ENCODE measurements at places on chromosomes 3 and 15.

DNA sequence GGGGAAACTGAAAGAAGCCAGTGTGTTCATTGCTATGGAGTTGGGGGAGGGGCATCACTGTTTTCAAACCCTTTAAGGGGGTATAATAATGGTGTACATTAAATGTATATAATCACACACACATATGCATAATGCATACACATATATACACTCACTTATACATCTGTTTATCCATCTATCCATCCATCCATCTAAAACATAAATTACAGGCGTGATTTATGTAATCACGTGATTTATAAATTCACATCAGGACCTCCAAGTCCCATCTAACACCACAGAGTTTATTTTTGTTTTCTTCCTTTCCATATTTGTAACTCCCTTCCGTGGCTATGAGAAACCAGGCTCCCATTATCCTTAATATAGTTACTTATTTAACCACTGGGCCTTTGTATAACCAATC is 39.8 kb downstream of the GRAMD1C start:
- no peak for DNase-seq

GRCh38 chr15:67821784-67822440 is 3.4 kb upstream of the SKOR1 start:
- DNase-seq: no peak

DNA sequence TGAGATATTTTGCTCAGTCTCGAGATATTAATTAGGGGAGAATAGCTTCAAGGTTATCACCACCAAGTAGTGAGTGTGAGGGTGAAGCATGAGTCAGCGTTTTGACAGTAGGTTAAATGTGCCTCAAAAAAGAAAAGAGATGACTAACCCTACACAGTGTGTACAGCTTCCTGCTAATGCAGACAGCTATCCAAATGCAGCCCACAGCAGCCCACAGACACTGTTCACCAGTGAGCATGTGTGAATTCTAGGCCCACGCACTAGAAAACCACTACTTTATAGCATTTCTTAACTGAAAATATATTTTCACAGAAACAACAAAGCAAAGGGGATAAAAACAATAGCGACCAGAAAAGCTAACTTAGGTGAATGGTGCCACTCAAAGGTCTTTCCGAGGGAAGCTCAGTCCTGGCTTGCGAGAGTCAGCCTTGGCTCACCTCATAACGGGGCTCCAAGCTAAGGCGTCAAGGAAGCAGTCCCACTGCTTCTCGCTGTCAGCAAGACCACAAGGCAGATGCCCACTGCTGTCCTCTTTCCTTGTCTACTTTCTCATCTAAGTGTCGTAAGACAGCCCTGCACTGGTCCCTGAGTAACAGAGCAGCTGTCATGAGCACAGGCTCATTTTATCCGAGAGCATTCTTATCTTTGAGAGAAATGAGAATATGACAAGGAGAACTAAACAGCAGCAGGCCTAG is 47.6 kb downstream of the TXNRD3 start:
- DNase-seq: peak; percentile 42

GRCh38 chr15:66721501-66721937 is 19.5 kb downstream of the SMAD6 start:
- DNase-seq: no peak

DNA sequence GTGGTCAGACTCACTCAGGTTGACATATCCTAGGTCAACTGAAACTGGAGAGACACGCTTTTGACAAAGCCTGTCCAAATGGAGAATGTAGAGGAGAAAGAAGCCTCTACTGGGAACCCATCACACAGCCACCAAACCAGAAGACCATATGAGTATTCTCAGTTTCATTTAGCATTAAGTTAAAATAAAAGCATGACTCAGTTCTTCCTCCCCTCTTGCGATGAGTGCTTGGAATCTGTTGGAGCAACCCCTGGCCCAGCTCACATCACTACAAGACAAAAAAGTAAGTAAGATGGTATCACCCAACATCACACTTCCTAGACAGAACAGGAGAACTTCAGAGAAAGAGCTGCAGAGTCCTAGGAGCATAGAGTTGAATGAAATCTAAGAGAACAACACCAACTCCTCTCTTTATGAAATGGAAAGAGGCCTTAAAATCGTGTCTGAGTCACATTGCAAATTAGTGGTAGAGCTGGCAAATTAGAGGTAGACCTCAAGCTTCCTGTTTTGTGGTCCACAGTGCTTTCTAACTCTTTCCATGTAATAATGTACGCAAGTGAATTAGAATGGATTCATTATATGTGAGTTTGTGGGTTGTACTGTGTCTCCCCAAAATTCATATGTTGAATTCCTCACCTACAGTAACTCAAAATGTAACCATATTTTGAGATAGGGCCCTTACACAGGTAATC is 51.2 kb downstream of the FGF12 start:
- DNase-seq: peak; percentile 49

DNA sequence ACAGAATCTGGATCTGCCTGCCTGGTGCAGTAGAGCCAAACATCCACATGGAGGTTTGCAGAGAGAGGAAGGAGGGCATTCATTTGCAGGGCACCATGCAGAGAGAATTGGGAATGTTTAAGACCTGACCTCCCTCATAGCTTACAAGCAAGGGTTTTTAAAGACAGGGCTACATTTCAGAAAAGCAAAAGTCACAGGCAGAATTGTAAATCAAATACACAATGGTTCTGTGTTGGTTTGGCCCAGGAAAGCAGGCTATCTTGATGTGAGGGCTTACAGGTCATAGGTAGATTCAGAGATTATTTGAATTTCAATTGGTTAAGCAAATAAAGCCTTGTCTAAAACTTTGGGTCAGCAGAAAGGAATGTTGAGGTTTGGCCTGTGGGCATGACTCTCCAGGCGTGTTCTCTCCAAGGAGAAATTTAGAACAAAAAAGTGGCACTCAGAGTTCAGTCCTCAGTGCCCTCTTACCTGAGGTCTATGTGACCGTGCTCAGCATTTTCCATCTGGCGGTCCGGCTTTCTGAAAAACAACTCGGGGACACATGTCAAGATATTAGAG is 91.5 kb downstream of the CD47 start:
- DNase-seq: no peak

DNA sequence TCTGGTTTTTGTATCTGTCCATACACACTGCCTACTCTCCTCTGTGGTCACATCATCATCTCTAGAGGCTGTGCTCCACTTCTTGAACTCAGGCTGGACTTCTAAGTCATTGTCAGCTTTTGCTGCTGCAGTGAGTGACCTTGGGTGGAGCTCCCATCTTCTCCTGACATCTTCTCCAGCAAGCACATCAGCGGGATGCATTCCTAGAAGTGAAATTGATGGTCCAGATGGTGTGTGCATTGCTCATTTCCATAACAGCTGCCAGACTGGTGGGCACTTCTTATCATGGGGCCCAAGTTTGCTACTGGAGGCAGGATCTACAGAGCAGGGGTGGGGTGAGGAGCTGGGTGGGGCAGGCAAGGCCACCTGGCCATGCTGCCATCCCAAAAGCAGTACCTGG is 109.9 kb downstream of the DNAJB8 start:
- no peak for DNase-seq

GRCh38 chr15:47326410-47327333 is 390.6 kb upstream of the SEMA6D start:
- DNase-seq: no peak

GRCh38 chr3:54963641-54964040 is 35.8 kb upstream of the LRTM1 start:
- DNase-seq: no peak

- no peak for DNase-seq
Observed at GRCh38 chr3:173058229-173058628, 82.8 kb downstream of the SPATA16 start.

DNA sequence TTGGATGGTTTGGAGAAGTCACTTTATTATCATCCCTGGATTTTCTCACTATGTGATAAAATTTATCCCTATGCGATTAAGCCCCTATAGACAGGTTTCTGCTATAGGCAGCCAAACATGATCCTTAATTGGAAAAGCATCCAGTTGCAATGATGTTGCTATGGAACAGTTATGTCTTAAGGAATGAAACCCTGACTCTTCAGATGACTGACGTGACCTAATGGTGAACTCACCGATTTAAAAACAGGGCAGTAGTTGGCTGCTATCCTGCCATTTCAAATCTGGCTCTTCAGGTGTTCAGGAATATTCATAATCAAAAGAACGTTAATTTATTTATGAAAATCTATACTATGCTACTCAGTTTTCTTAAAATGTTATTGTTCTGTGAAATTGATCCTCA is 106.8 kb upstream of the ROBO1 start:
- no peak for DNase-seq

GRCh38 chr3:30538791-30539190 is 67.6 kb upstream of the TGFBR2 start:
- DNase-seq: no peak

- DNase-seq: no peak
Observed at GRCh38 chr3:43010638-43011037, 31.5 kb downstream of the GASK1A start.

DNA sequence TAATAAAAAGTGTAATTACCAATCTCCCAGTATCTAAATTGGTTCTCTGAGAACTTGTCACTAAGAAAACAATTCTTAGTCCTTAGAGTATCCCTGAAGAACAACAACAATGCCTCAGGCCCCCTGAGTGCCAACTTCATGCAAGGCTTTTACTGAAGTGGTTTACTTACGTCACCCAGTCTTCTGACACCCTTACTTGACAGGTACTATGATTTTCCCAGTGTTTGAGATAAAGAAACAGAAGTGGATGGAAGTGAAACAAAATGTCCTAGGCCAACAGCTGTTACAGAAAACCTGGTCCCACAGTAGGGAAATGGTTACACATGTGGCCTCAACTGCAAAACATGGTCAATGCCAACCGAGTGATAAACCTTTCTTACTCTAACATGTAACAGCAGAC is 331.1 kb downstream of the FOXP1 start:
- no peak for DNase-seq
